ENCODE measurements at places on chromosomes 6 and 20.

DNA sequence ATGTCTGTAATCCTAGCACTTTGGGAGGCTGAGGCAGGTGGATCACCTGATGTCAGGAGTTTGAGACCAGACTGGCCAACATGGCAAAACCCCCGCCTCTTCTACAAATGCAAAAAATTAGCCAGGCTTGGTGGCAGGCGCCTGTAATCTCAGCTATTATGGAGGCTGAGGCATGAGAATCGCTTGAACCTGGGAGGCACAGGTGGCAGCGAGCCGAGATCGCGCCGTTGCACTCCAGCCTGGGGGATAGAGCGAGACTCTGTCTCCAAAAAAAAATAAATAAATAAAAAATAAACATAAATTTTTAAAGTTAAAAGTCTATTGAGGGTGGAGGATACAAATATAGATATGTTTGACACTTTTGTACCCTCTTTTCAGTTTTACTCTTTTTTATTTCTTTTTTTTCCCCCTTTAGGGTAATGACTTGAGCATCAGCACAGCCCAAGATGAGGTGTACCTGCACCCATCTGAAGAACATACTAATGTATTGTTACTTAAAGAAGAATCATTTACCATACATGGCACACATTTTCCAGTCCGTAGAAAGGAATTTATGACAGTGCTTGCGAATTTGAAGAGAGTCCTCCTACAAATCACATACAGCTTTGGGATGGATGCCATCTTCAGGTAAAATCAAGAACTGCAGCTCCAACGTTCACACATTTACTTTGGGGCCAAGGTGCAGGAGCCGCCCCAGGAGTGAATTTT, 368.9 kb downstream of the LAMA2 start:
- DNase-seq: peak; percentile 53

DNA sequence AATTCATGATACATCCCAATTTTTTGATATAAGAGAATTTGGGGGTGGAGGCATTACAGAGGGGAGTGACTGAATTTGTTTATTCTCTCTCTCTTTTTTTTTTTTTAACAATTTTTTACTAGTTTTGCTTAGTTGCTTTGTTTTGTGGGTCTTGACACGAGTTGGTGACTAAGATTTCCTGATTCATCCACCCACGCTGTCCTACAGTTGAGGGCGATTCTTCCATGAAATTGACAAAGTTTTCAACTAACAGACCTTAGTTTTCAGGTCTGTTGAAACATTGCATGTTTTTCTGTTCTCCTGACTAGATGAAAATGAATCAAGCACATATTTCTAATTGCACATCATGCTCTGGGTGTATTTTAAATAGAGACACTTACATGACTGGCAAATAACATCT, 613.8 kb downstream of the TFAP2B start:
- DNase-seq: no peak

DNA sequence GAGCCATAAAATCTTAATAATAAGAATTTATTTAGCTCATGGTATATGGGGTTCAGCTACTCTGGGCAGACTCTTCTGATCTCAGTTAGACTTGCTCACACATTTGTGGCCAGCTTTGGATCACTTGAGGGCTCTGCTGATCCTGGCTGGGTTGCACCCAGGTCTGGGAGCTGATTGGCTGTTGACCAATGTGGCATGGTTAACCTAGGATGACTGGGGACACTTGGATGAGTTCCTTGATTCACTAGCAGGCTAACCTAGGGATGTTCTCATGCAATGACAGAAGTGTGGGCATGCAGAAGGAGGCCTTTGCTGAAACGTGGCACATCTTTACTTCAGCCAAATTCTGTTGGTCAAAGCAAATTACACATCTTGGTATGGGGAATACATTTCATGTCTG, 569.5 kb downstream of the UTRN start:
- DNase-seq: no peak

- peak; percentile 58 for DNase-seq
Measured at GRCh38 chr6:27684264-27685211, 211.6 kb upstream of the ZNF184 start.

DNA sequence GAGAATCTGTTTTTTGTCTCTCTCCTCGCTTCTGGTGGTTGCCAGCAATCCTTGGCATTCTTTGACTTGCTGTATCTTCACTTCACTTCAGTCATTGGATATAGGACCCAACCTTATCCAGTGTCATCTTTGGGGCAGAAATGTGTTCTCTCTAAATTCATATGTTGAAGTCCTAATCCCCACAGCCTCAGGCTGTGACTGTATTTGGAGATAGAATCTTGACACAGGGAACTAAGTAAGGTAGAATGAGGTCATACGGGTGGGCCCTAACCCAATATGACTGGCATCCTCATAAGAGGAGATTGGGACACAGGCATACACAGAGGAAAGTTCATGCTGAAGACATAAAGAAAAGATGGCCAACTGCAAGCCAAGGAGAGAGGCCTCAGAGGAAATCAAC, 51.9 kb upstream of the TPD52L1 start:
- no peak for DNase-seq

DNA sequence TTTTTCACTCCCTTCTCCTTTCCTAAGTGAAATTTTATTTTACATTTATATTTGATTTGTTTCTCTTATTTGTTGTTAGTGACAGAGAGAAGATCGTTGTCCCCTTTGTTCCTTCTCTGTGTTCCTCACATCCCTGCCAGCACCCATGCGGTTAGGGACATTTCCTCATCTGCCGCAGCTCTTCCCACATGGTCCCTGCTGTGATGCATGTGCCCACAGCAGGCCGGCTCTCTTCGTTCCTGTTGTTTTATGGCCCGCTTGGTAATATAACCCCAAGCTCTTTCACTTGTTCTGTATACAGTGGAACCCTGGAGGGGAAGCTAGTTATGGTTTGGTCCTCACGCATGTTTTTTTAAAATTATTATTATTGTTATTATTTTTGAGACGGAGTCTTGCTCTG, 23.6 kb downstream of the DTD1 start:
- DNase-seq: no peak

GRCh38 chr6:78799682-78800081, 67.7 kb upstream of the IRAK1BP1 start:
- no peak for DNase-seq

GRCh38 chr20:8057871-8058270, 38.3 kb upstream of the TMX4 start:
- DNase-seq: no peak

DNA sequence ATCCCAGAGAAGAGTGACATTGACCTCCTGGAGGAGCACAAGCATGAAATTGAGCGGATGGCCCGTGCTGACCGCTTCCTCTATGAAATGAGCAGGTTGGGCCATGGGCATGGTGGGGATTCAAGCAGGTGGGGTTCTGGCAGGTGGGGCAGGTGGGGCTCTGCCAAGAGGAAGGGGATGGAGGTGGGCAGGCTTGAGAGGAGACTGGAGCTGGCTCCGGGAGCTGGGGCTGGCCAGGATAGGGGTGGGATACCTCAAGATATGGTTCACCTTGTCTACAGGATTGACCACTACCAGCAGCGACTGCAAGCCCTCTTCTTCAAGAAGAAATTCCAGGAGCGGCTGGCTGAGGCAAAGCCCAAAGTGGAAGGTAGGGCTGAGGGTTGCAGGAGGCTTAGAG, 42.9 kb downstream of the MOCS1 start:
- no peak for DNase-seq

DNA sequence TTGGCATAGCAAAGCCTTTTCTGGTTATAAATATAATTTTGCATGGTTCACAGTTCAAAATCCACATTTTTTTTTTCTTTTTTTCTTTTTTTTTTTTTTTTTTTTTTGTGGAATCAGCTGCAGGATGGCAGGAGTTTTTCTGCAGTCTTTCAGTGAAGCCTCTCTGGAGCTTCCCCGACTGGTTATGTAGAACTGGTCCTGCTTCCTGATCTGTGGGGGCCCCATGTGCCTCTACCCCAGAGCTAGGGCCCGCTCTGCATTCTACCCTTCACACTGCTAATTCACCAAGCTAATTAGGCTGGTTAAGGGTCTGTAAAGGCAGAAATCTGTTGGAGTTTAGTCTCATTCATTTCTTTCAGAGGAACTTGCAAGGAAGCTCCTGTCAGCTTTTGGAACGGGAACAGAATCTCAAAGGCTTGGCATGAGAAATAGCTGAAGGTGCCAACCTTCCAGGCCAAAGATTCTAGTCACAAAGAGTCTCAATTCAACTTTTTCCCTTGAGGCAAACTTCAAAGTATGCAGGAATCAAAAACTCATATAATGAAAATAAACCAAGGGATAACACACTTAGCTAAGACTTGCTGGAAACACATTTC, 45.5 kb downstream of the HMGN3 start:
- DNase-seq: no peak

- DNase-seq: no peak
Measured at GRCh38 chr20:14951105-14951504, 613.7 kb upstream of the FLRT3 start.
